ENCODE measurements at places on chromosomes 16 and 17.

- no peak for DNase-seq
Measured at GRCh38 chr16:9658164-9658563, 524.1 kb downstream of the GRIN2A start.

DNA sequence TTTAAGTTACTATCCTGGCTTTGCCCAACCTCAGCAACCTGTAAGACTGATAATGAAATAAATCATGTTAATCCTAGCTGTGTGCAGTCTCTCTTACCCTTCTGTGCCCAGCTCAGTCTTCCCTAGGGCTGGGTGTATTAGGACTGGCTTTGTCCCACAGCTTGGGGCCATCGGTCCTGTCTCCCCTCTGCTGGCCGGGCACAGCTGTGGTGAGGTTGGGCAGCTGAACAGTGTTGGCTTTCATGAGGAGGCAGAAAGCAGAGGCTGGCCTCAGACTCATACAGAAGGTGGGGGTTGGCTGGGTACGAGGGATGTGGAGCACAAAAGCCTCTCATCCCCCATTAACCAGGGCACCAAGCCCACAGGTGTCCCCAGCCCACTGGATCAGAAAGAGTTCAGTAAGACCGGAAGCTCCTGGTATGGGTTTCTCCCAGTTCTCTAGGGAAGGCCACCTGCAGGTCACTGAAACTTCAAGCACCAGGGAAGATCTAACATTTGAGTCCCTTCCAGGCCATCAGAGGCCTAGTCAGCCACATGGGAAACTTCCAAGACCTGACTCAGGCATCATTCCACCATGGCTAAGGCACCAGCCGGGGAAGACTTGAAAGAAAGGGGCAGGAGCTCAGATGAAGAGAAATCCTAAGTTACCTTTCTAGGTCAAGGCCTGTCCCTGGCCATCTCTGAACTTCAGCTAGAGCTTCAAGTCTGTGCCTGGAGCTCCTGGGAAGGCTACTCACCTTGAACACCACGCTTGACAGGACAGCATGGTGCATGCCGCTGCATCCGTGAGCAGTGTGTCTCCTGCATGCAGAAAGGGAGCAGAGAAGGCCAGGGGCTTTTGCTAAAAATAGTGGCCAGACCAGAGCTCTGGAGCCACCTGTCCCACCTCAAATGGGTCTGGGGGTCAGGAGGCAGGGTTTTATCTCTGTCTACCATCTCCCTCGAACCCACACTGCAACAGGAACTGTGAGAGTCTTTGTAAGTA lies 8.8 kb downstream of the CNP start:
- DNase-seq = no peak

- DNase-seq = no peak
Measured at GRCh38 chr17:48609759-48610281, 997 bp downstream of the HOXB7 start.

GRCh38 chr17:74579900-74580299 lies 12.2 kb downstream of the CD300LD start:
- no peak for DNase-seq

GRCh38 chr17:7656958-7657609 lies 6.4 kb downstream of the ATP1B2 start:
- DNase-seq = no peak

DNA sequence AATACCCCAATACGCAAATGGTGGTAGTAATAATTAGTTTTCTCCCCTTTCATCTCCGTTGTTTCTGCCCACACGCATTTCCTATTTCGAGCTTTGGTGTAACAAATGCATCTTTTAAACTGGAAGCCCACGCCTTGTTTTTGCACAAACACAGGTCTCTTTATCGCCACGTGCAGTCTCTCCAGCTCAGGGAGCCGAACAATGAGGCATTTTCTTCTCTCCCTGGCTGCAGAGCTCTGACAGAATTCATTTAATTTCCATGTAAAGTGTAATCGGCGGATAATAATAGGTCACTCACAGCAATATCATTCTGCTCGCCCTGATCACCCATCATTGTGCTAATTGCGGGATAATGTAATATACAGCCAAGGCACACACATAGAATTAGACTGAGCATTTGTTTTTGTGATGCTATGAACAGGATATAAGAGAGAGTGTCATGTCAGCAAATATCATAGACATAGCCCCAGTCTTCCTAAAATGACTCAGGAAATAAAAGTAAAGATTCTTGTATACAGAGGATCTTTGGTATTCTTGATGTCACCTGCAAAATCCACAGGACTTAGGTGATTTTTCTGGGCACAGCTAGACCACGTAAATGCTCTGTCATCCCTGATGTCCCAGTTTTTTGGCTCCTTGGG lies 452.6 kb upstream of the CDH11 start:
- DNase-seq = no peak

- DNase-seq = no peak
Measured at GRCh38 chr17:1095090-1095852, 84.5 kb downstream of the ABR start.

- no peak for DNase-seq
Measured at GRCh38 chr17:77485089-77485833, 344.5 kb downstream of the SEC14L1 start.

GRCh38 chr16:89155184-89155679 lies 16.3 kb upstream of the CDH15 start:
- DNase-seq = no peak

GRCh38 chr16:27232901-27233625 lies 29.7 kb downstream of the KDM8 start:
- DNase-seq = no peak

DNA sequence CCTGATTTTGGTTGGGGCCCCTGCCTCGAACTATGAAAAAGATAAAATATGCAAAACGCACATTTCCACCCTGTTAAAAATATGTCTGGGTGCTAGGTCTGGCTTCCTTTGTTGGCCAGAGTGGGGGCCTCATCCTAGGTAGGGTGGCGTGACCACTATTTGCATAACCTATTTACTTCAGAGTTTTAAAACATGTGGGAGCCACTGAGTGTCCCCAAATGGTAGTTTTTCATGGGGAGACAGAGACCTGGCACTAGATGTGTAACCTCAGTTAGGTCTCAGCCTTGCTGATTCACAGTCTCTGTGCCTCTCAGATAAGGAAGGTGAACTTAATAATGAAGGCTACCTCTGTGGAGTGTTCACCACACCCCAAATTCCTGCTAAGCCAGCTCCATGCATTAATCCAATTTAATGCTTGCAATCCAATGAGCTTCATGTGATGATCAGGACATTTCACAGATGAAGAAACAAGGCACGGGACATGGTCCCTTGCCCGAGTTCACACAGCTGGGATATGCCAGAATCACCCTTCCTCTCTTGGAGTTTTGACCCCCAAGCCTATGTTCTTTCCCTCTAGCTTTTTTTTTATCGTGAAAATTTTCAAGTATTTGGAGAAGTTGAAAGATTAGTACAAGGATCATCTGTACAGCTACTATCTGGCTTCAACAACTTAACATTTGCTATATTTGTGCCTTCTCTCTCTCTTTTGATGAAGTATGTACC lies 103.4 kb downstream of the IRF8 start:
- DNase-seq = no peak

GRCh38 chr16:73011926-73012325 lies 36.0 kb downstream of the ZFHX3 start:
- DNase-seq = no peak

DNA sequence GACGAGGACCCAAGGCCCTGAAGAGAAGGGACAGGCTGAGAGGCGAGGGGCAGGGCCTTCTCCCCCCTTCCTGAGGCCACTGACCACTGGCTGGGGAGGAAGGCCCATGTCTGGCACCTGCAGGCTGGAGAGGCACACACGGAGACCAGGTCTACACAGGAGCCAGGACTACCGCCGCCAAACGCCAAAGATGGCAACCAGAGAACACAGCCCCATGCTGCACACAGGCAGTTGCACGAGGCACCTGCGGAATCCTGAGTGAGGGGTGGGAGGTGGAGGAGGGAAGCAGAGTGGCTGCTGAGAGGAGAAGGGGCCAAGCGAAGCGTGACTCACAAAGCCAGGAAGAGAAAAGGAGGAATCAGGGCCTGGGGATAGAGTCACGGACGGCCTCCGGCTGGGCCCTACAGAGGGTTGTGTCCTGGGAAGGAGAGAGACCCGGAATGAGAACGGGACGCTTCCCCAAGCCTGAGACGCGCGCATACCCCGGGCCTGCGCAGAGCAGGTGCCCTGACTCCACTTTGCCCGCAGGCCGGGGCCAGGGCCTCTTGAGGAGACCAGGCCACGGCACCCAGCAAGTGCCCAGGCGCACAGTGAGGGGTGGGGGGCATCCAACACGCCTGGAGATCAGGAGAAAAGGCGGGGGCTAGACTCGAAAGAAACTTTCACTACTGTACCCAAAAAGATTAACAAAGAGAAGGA lies 28.7 kb upstream of the C16orf95 start:
- DNase-seq = no peak

- DNase-seq = no peak
Measured at GRCh38 chr17:81651692-81652091, 4.7 kb downstream of the PDE6G start.

GRCh38 chr16:59880611-59881010 lies 1146.5 kb upstream of the GOT2 start:
- DNase-seq = no peak

- peak; percentile 37 for DNase-seq
Measured at GRCh38 chr17:55576996-55577586, 65.8 kb upstream of the SMIM36 start.

GRCh38 chr17:34261568-34262337 lies 6.7 kb downstream of the CCL2 start:
- DNase-seq = no peak

GRCh38 chr16:81448154-81449131 lies 3.8 kb downstream of the CMIP start:
- no peak for DNase-seq

- peak; percentile 45 for DNase-seq
Measured at GRCh38 chr17:1298606-1299005, 19.1 kb downstream of the TRARG1 start.

- no peak for DNase-seq
Measured at GRCh38 chr17:80024206-80024972, 11.3 kb downstream of the TBC1D16 start.

- no peak for DNase-seq
Measured at GRCh38 chr17:8025176-8025911, 13.5 kb upstream of the ALOX15B start.

- no peak for DNase-seq
Measured at GRCh38 chr16:78906135-78906534, 694.4 kb downstream of the MAF start.

DNA sequence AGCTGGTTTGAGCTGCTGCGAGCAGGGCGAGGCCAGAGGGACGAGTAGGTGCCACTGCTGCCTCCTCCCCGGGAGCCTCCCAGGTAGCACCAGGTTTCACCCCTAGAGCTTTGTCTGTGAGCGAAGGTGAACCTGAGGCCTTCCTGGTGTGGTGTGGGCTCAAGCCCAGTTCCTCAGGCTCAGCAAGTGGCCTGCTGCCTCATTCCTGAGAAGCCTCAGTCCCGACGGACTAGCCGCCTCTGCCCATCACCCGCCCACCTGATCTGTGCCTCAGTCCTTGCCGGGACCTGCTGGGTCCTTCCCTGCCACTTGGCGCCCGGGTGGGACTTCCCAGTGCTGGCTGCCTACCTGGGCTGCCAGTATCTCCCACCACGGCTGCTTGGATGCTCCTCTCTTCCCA lies 1.7 kb downstream of the NLRC3 start:
- DNase-seq = peak; percentile 13

GRCh38 chr17:37392024-37392590 lies 14.5 kb downstream of the ACACA start:
- DNase-seq = no peak
